ENCODE measurements at places on chromosomes 3 and 15.

- DNase-seq: no peak
Observed at GRCh38 chr3:121759541-121760202, 10.1 kb upstream of the GOLGB1 start.

DNA sequence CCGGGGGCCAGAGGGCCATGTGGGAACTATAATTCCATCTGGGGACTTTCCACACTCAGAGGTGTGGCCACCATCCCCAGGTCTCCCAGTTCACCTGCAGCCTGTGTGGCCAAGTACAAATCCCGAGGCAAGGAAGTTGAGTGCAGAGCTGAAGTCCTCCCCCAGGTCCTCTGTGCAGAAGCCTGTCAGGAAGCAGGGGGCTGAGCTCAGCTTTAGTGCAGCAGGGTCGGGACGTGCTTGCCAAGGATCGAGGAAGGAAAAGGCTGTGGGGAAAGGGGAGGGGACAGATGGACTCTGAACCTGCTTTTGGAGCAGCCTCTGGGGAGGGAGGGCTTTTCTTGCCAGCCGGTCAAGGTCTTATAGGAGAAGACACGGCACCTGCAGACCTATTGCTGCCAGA, 67.7 kb downstream of the CHRNA7 start:
- DNase-seq: no peak

DNA sequence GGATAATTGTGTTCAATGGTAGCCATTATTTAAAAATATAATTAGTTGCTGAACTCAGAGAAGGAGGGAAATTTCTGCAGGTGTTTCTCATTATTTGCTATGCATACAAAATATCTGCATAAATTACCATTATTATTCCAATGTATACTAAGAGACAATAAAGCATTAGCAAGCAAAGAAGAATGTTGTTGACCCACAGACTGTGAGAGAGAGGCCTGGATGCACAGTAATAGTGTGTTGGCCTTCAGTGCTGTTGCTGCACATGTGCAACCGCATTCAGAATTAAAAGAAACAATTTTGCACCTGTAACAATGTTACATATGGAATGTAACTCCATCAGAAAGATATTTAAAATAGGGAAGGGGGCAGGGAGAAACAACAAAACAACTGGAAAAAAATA, 155.6 kb upstream of the KCNH8 start:
- no peak for DNase-seq

DNA sequence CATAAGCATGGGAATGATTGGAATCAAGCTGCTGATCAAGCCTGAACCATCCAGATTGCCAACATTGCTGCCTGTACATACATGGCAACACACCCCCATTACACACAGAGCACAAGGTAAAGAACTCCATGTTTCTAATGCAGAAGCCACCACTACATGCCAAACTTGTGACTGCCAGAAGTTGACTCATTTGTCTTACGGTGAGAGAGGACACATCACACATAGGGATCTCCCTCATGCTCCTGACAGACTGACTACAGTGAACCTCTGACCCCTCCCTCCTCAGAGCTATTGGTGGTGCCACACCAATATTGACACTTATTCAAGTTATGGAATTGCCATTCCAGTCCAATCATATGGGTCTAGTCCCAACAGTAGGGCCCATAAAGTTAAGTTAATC, 42.3 kb downstream of the EFHB start:
- DNase-seq: no peak

DNA sequence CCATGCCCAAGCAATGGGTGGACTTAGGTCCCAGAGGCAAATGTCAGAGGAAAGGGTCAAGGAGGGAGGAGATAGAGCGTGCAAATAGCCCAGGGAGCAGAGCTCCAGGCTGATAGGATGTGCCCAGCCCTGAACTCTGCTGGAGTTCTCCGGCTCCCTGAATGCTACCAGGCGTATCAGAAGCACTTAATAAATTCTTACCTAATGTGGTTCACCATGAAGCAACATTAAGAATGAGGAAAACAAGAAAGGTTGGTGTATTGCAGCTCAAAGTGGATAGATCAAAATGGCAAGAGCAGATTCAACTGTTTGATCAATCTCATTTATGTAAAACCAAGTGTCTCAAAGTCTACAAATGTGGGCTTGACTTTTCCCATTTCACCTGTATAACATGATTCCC, 38.3 kb downstream of the PXYLP1 start:
- DNase-seq: no peak

DNA sequence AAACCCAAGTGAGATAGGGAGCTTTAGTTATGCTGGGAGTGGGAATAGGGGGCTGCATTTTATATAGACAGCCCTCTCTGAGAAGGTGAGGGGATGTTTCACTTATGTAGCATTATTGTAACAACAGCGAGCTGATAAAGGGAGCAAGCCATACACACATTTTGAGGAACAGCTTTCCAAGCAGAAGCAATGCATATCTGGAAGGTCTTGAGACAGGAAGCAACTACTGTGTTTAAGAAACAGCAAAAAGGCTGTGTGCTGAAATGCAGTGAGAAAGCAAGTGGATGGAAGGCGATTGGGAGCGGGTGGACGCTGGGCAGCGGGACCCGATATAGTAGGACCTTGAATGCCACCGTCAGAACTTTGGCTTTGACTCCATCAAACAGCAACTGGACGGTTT, 155.9 kb upstream of the TBL1XR1 start:
- no peak for DNase-seq

GRCh38 chr15:67828969-67829646, 3.8 kb downstream of the SKOR1 start:
- DNase-seq: no peak

GRCh38 chr3:150599611-150600297, 3.4 kb upstream of the SELENOT start:
- DNase-seq: no peak

DNA sequence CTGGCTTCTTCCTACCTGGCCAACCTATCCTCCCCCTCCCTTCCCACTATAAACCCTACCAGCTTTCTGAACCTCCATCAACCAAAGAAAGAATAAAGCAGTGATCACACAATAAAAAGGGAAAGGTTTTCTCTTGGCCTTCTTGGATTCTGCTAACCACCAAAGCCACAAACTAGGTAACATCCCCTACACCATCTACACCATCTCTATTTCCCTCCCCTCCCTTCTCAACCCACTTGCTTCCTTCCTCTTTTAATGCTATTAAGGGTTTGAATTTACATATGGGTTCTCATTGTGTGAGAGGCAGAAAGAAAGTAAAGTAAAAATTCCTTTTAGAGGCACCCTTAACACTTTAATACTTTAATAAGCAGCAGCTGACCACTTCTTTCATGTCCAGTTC, 25.8 kb upstream of the RSL24D1 start:
- no peak for DNase-seq

- no peak for DNase-seq
Observed at GRCh38 chr3:66656609-66657008, 155.8 kb upstream of the LRIG1 start.

DNA sequence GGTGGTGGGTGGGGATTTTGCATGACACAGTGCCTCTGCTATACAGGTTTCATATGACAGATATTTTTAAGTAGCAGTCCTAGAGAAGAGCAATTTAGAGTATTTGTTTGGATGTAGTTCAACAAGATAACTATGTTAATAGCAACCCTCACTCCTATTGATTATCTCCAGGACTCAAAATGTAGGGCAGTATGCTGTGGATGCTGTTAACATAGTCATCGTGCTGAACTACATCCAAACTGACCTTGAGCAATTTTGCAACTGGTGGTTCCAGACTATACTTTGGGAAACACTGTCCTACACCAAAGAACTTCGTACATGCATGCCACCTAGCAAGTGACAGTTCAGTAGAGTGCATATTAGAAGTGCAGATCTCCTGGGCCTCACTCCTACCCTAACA, 117.6 kb downstream of the IL5RA start:
- no peak for DNase-seq

Data from activated naive CD4-positive, alpha-beta T cell treated with anti-CD3 and anti-CD28 coated beads, Interleukin-2, amount 50 U/mL, for 16 hours (primary cell).